ENCODE measurements at places on chromosomes 16 and 17.

DNA sequence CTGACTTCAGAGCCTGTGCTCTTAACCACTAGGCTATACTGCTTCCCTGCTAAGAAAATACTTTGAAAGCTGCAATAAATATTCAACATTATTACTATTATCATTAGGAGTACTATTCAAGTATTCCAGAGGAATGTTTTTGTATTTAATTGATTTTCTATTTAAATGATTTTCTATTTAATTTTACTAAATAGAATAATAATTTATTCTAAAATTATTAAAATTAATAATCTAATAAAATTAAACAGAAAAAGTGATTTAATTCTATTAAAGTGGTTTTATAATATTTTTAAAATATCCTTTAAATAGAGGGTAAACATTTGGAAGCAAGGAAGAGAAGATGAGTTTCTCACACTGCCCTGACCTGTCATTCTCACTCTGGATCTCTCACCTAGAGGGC is 173.8 kb downstream of the DNAH9 start:
- no peak for DNase-seq

DNA sequence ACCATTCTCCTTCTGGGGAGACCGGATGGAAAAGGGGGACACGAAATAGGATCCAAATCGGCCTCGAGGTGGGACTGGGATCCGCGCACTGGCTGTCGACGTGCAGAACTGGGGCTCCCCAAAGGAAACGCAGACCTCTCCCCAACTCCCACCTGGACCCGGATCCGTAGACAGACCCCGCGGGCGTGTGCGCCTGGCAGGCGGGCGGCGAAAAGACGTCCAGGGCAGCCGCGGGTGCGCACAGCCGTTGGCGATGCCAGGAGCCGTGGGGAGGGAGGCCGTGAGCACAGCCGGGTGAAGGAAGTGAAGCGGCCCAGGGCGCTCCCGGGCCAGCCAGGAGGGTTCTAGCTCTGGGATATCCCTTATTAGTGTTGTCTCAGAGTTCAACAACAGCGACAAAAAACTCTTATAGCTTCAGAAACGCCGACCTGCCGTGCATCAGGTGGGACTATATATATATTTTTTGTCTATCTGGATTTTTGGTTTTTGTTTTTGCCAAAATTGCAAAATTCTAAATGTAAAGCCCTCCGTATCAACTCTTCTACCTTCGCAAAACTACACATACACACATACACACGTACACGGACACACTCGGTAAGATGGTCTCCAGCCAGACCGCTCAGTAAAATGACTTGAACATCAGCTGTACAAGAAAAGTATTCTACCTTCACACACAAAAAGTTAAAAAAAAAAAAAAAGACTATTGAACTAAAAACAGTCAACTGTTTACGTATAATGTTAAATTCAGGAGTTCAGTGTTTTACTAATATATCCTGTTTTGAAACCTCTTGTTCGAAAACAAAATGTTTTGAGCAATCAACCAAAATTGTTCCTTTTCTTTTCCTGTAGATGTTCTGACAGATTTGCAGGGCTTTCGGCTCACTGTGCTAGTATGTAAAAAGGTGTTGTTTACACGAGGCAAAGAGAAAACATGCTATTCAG is 5.2 kb upstream of the AATF start:
- no peak for DNase-seq

- no peak for DNase-seq
Measured at GRCh38 chr17:58503866-58504265, 10.6 kb downstream of the MTMR4 start.

GRCh38 chr17:16938496-16939207 is 33.3 kb downstream of the TNFRSF13B start:
- DNase-seq = no peak

- DNase-seq = no peak
Measured at GRCh38 chr16:78331731-78332130, 232.3 kb downstream of the WWOX start.

GRCh38 chr16:66299349-66299748 is 67.1 kb upstream of the CDH5 start:
- no peak for DNase-seq

DNA sequence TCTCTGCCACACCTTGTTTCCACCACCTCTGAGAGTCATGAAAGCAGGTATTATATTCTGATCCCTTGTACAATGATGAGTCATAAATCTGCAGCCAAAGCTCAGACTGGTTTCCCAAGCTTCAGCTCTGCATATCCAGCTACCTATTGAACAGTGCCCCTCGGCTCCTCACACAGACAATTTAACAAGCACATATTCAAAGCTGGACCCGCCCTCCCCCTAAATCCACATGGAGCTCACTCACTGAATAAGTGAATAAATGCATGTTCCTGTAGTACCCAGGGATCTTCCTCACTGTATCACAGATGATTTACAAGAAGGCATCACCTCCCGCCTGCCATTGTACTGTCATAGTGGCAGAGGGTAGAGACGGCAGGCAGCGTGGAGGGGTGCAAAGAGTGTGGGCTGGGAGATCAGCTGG is 516.4 kb downstream of the GRIN2A start:
- DNase-seq = no peak

All from memory B cell (primary cell).